ENCODE measurements at places on chromosomes 2 and 18. TPM values are rescaled to one million over a fixed set of nuclear protein-coding genes. Genes with fewer than 3 reads are reported as not detected.

GRCh38 chr2:177998006-177998405 is 74.6 kb downstream of the PDE11A start:
- DNase-seq, result no peak

The MOGAT1 gene
- not detected for total RNA-seq

DNA sequence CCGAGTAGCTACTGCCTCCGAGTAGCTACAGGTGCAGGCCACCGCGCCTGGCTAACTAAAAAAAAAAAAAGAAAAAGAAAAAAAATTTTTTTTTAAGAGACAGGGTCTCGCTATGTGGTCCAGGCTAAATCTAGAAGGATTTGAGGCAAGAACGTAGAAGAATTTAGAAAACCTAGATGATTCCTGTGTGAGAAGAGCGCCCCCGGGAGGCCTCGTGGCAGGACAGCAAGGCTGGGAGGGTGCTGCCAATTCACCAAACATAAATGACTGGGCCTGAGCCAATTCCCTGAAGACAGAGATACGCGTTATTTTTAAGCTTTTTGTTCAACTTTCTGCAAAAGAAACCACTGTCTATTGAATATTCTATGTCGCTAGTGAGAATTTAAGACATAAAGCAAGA is 90.1 kb upstream of the TGFA start:
- no peak for DNase-seq

DNA sequence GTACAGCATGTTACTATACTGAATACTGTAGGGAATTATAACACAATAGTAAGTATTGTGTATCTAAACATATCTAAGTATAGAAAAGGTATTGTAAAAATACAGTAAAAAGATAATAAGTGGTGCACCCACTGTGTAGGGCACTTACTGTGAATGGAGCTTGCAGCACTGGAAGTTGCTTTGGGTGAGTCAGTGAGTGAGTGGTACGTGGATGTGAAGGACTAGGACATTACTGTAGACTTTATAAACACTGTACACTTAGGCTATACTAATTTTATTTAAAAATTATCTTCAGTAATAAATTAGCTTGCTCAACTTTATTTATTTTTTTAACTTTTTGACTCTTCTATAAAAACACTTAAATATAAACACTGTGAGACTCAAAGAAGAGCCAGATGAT is 82.6 kb downstream of the MTA3 start:
- DNase-seq, result no peak

The SERPINB7 gene
- total RNA-seq, result 0.36 TPM

DNA sequence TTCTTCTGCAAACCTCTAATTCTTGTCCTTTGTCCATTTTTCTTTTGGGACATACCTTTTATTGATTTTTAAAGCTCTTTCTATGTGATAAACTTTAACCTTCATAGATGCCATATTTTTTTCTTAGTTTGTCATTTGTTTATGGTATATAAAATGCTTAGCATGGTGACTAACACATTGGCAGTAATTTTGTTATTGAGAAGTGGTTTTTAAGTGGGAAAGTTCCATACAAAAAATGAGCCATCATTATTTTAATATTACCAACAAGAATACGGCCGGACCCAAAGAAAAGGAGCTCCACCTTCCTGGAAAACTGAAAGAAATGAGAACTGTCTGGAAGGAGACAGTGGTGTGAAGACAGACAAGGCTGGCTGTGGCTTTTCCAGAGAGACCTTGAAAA is 270.1 kb upstream of the SIX2 start:
- DNase-seq, result no peak

GRCh38 chr2:69280796-69281412 is 106.1 kb downstream of the GFPT1 start:
- DNase-seq, result no peak
